IMR-90 (cell line): ENCODE measurements at places on chromosomes 11 and 22.

GRCh38 chr11:66008468-66009101 is 3.2 kb upstream of the CST6 start:
- H3K4me1 ChIP-seq, result no peaks in the 10 kb centered on the region; the same call in none of the 2 replicates
- peaks cover 13% of the 10 kb centered on the region for H3K27me3 ChIP-seq
- no peak for DNase-seq
- H3K27ac ChIP-seq, result no peak overlapping the region

DNA sequence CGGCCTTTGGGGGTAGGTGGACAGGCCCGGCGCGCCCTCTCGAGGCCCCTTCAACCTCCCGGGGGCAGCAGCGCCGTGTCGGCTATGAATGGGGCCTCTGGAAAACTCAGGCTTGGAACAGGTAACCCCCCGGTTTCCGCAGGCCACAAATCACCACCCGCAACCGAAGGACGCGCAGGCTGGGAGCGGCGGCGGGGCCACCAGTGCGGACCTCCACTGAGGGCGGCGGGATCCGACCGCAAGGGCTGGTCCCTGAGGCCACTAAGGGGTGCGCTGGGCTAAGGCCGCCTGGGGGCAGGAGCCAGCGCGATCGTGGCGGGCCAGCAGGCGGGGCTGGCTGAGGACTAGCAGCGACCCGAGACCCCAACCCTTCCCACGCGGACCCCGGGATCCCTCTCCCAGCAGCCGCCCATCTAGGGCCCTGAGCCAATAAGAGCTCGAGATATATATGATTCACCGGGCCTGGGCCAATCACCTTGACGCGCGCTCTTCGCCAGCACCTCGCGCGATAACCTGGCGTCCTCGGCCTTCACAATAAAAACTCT is 609 bp upstream of the ATF4 start:
- H3K27me3 ChIP-seq, result no peaks in the 10 kb centered on the region
- H3K27ac ChIP-seq, result peak overlapping the region; percentile 75
- peak; percentile 99 for DNase-seq
- peaks cover 41% of the 10 kb centered on the region for H3K36me3 ChIP-seq

DNA sequence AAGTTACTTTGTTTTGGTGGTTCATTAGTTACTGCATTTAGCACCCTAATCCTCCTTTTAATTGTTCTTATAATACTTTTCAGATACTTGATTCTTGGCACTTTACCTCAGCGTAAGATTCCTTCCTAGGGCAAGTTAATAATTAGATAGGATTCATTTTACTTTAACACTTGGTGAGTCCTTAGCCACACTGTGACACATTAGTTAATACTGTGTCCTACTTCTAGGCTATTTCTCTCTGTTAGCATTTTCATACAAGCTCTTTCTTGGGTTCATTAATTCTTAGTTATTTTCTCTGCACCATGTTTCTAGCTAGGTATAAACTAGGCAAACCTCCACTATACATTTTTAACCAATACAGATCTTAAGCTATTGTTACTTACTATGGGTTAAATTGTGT is 16.1 kb downstream of the OR5M3 start:
- no peak overlapping the region for H3K4me3 ChIP-seq
- H3K4me1 ChIP-seq, result no peaks in the 10 kb centered on the region
- DNase-seq, result no peak

- H3K4me3 ChIP-seq, result no peak overlapping the region
- no peak for DNase-seq
- no peaks in the 10 kb centered on the region for H3K36me3 ChIP-seq
- H3K27me3 ChIP-seq, result peaks cover 5% of the 10 kb centered on the region; the same call in 1 of the 2 replicates
- H3K27ac ChIP-seq, result no peak overlapping the region
- H3K4me1 ChIP-seq, result peaks cover 5% of the 10 kb centered on the region
Measured at GRCh38 chr11:47377571-47378009, 757 bp downstream of the SPI1 start.

GRCh38 chr22:48488149-48488551 is 1339.5 kb downstream of the BRD1 start:
- H3K4me3 ChIP-seq, result no peak overlapping the region
- DNase-seq, result no peak
- no peaks in the 10 kb centered on the region for H3K36me3 ChIP-seq
- no peaks in the 10 kb centered on the region for H3K4me1 ChIP-seq
- no peak overlapping the region for H3K27ac ChIP-seq
